ENCODE measurements at places on chromosomes 7 and 10.

DNA sequence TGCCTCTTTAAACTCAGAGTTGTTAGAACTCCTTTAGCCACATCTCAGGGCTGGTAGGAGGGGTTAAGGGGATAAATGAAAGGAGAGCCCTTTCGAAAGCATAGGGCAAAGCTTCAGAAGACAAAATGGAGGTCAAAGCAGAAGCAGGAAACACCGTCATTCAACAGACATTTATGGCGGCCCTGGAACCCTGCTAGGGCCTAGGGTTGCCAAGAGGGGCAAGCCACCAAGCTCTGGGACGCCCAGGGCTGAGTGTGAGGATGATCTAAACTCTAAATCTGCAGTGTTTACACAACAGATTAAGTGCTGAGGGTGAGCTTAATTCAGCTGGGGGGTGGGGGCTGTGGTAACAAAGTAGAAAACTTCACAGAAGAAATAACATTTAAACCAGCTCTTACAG lies 79.0 kb upstream of the NFE2L3 start:
- DNase-seq: no peak

DNA sequence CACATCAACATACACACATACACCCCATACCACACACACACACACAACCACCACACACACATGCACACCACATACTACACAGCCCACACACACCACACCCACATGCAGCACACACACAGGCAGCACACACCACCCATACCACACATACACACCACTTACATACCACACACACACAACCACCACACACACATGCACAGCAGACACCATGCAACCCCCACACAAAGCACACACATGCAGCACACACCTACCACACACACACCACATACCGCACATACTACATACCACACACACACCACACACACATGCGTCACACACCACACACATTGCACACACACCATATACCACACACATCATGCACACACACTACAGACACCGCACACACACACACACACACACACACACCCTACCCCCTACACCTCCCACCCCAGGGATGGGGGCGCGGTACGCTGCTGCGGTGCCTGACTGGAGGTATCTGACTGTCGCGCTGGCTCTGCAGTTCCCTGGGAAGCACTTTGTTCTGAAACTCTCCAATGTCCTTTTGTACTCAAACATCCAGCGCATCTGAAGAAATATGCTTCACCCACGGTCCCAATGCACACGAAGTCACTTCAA lies 5.4 kb upstream of the TRPV6 start:
- no peak for DNase-seq

GRCh38 chr10:105192861-105193260 lies 551.8 kb downstream of the SORCS3 start:
- DNase-seq: no peak

GRCh38 chr10:68603766-68604165 lies 43.6 kb downstream of the TET1 start:
- DNase-seq: no peak
